Activated CD8-positive, alpha-beta memory T cell treated with anti-CD3 and anti-CD28 coated beads, Interleukin-2, amount 50 U/mL, for 4 hours (primary cell): ENCODE measurements at places on chromosomes 2 and 18.

GRCh38 chr18:28178720-28179119 lies 1.8 kb upstream of the CDH2 start:
- no peak for DNase-seq

GRCh38 chr2:98568161-98568956 lies 40.0 kb downstream of the COA5 start:
- no peak for DNase-seq

- no peak for DNase-seq
Observed at GRCh38 chr2:239239607-239240413, 161.0 kb downstream of the HDAC4 start.

GRCh38 chr2:152448606-152449005 lies 113.6 kb downstream of the FMNL2 start:
- DNase-seq, result no peak

GRCh38 chr2:17539611-17540092 lies 844 bp upstream of the VSNL1 start:
- no peak for DNase-seq

DNA sequence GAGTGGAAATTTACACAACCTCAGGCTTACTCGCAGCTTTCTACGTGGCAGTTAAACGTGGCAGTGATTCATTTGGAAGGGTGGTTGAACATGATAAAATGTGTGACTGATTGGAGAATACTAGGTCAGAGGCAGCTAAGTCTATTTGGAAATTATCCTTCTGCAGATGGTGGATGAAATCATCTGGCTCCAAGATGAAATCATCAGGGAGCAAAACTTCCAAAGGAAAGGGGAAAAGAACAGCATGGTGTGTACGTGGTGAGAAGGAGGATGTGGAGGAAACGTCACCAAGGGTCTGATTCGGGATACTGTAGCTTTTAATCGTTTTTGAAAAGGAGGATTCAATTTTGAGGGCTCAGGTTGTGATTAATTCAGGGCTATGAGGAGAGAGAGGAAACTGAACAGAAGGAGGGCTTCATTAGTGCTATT lies 47.9 kb downstream of the COL3A1 start:
- DNase-seq, result no peak

DNA sequence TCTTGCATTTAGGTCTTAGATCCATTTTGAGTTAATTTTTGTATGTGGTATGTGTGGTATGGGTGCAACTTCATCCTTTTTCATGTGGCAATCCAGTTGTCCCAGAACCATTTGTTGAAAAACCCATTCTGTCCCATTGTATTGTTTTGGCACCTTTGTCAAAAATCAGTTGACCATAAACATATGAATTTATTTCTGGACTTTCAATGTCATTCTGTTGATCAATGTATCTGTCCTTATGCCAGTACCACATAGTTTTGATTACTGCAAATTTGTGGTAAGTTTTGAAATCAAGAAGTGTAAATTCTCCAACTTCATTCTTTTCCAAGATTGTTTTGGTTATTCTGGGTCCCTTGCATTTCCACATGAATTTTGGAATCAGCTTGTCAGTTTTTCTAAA lies 16.6 kb upstream of the ZNF396 start:
- DNase-seq, result no peak

DNA sequence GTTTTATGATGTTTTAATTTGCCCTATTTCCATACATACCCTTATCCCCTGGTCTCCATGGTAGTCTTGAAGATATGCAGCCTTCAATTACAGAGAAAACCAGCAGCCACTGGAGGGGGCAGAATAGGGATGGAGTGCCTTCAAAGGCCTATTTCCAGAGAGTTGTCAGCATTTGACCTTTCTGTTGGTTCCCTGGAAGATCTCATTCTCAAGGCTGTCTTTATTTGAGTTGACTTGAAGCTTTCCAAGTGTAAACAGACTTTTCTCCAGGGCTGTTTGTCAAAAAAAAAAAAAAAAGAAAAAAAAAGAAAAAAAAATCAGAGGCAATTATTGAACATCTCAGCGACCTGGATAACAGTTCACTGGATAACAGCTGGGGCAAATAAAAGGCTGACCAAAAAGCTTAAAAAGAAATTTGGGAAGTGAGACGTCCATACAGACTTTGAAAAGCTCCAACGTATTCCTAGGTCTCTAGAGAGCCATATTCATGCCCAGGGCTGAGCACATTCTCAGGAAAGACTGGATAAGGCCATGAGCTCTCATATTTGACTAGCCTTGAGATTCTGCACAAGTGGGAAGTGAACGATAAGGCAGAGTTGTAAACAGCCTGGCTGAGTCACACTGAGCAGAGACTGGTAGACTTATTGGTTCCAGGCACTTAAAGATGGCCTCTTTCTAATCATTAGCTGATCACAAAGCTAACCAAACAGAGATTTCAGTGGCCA lies 126.6 kb downstream of the VAPA start:
- DNase-seq, result no peak

GRCh38 chr2:128314348-128315121 lies 4.1 kb downstream of the HS6ST1 start:
- DNase-seq, result no peak
